ENCODE measurements at places on chromosomes 7 and 10.
A peak's percentile ranks its signal among the peaks of the same experiment; 100 is the strongest.

GRCh38 chr7:112770051-112770450 is 20.1 kb downstream of the TMEM168 start:
- no peak for DNase-seq

GRCh38 chr7:70072220-70072619 is 473.9 kb downstream of the AUTS2 start:
- DNase-seq = no peak

DNA sequence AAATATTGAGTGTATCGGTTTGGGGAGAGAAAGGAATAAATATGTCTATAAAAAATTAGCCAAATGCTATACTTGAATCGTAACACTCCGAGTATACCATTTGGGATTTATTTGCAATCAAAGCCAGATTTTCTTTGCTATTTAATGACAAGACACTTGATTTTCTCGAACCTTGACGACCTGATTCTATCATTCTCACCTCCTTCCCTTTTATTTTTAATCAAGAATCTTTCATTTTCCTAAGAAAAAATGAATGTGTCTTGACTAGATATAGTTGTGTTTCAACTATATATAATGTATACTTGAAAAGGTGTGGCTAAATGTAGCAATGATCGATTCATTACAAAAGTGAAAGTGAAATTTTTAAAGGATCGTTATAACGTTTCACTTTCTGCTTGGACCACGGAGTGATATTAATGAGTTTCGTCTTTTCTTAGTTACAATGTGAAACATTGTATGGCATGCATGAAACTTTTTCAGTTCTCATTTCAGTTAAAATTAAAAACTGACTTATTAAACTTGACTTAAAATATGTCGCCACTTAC is 562 bp downstream of the NUB1 start:
- DNase-seq = no peak

DNA sequence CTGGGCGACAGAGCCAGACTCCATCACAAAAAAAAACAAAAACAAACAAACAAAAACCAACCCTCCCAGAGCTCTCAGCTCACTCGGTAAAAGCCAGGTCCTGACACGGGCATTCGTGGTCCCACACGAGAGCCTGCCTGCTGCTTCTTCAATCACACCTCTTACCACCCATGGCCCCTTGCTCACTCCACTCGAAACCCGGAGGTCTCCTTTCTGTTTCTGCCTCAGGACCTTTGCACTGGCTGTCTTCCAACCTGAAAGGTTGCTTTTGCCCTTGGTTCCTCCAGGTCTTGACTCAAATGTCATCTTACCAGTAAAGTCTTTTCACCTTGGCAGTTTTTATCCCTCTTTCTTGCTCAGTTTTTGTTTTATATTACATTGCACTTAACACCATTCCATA is 169.6 kb downstream of the EVX1 start:
- DNase-seq = no peak

- no peak for DNase-seq
Observed at GRCh38 chr10:68954904-68955303, 1.1 kb upstream of the DDX21 start.

- no peak for DNase-seq
Observed at GRCh38 chr7:10120936-10121335, 852.7 kb upstream of the PHF14 start.

GRCh38 chr7:158583810-158584209 is 3.8 kb downstream of the PTPRN2 start:
- no peak for DNase-seq

GRCh38 chr7:117640465-117640864 is 160.6 kb downstream of the CFTR start:
- no peak for DNase-seq

- DNase-seq = no peak
Observed at GRCh38 chr10:31723106-31723750, 205.4 kb downstream of the ARHGAP12 start.

- no peak for DNase-seq
Observed at GRCh38 chr7:66682350-66683093, 53.8 kb downstream of the KCTD7 start.

DNA sequence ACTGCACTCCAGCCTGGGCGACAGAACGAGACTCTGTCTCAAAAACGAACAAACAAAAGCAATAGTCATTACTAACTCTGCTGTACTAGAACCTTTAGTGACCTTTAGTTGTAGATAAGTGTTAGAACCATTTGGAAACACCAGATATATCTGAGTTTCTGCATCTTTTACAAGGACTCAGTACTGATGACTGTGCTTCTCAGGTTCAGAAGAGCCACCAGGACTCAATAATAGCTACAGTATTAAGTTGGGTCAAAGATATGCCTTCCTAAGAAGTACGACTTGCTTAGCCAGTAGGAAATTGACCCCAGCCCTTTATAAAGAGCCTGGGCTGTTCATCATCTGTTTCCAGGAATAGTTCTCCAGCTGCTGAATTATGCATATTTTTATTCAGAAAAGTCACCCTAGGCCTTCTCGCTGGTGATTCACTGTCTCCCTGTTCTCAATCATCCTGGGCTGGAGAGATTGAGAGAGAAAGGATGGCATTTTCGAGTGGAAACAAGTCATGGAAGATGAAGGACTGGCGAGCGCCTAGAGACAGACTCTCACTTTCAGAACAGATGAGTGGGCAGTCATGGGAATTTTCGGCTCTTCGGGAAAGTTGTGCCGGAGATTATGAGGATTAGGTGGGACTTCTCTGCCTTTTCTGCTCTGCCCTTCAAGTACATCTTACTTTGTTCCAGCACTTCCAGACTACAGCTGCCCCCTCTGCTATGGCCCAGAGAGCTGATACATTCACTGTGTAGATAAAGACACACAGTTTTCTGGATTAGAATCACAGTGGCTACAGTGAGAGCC is 316.1 kb downstream of the CCDC3 start:
- DNase-seq = no peak

DNA sequence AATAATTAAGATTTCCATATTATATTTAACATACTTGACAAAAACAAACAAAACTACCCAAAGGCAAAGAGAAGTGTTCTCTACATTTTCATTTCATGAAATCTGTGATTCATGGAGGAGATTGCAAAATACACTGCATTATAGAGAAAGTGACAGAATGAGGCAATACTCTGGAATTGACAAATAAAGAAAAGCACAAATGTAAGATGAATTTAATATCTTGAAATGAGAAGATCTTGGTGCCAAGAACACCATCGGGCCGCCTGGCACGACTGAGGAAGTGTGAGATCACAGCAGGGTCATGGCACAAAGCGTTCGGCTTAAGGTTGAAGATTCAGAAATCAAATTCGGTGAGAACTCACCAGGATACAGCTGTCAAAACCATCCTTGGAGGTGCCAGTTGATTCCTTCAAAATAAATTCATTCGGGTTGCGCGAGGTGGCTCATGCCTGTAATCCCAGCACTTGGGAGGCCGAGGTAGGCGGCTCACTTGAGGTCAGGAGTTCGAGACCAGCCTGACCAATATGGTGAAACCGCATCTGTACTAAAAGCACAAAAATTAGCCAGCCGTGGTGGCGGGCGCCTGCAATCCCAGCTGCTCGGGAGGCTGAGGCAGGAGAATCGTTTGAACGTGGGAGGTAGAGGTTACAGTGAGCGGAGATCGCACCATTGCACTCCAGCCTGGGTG is 174.0 kb upstream of the PFKP start:
- no peak for DNase-seq

GRCh38 chr10:70571636-70572439 is 30.7 kb downstream of the PRF1 start:
- DNase-seq = no peak

DNA sequence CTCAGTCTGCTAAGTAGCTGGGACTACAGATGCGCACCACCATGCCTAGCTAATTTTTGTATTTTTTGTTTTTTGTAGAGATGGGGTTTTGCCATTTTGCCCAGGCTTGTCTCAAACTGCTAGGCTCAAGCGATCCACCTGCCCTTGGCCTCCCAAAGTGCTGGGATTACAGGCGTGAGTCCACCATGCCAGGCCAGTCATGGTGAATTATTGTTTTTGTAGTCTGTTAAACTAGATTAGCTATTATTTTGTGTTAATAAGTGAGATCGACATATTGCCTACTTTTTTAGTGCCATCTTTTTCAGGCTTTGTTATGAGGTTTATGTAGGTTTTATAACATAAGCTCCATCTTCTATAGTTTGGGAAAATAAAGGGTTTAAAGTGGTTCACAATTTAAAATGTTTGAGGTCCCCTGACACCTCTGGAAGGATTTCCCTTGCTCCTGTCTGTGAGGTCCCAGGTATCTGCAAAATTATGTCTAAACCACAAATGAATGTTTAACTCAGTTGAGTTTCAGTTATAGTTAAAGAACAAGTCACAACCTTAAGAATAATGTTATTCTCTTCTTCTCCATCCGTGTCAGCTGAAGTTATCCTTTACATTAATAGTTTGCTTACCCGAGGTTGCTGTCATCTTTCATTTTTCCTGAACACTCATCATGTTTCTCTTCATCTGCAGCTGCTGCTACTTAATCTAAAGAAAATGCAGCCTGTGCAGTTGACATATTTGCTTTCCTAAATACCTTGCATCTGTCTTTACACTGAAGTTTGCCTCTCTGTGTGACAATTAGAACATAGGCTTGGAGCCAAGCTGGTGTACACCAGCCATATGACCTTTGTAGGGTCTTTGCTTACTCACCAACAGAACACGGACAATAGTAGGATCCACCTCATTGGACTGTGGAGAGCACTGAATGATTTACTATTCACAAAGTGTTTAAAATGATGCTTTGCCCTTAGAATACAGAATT is 8.9 kb upstream of the VSTM4 start:
- no peak for DNase-seq

- DNase-seq = no peak
Observed at GRCh38 chr10:26486304-26486703, 48.2 kb downstream of the APBB1IP start.

DNA sequence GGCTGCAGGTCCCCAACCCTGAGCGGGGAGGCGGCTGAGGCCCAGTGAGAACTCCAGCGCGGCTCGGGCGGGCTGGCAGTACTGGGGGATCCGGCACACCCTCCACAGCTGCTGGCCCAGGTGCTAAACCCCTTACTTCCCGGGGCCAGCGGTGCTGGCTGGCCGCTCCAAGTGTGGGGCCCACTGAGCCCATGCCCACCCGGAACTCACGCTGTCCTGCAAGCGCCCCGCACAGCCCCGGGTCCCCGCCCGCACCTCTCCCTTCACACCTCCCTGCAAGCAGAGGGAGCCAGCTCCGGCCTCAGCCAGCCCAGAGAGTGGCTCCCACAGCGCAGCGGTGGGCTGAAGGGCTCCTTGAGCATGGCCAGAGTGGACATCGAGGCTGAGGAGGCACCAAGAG is 25.0 kb downstream of the RNF133 start:
- DNase-seq = no peak

GRCh38 chr7:295155-296154 is 5.5 kb downstream of the FOXL3 start:
- DNase-seq = no peak

- DNase-seq = no peak
Observed at GRCh38 chr10:65419629-65420028, 1506.2 kb upstream of the LRRTM3 start.

GRCh38 chr10:1022413-1022812 is 3.2 kb downstream of the IDI2 start:
- DNase-seq = no peak

DNA sequence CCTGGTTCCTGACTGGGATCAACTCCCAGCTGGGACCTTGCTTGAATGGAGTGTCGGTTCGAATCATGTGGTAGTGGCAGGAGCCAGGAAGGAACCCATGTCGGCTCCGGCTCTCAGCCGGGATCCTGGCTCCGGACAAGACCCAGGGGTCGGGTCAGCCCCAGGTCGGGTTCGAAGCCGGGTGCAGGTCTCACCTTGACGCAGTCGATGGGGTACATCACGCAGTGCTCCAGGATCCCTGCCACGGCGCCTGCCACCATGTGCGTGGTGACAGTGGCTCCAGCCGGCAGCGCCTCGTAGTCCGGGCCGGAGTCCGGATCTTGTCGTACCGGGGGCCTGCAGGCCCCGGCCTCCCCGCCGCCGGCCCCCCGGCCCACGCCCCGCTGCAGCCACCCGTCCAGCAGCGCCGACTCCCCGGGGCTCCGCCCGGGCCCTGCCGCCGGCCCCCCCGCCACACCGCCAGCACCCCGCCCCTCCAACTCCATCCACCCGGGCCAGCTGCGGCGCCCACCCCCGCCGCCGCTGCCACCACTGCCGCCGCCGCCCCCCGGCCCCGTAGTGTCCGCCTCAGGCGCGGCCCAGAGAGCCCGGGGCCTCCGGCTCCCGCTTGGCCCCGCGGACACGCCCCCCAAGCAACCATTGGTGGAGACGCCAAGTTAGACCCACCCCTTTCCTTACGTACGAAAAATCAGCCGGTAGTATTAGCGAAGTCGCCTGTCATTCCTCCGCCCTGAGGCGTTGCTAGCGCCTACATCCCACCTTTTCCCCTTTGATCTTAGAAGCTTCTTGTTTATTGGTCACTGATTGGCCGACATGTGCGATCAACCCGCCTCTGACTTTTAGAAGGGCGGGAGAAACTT is at the start of gene SLC25A28:
Gene SLC25A28, minus strand, starts transcription at position 589 of the 860 bp plus-strand sequence. Its CDS starts 104 bp downstream, at position 485.
- DNase-seq = peak; percentile 93

DNA sequence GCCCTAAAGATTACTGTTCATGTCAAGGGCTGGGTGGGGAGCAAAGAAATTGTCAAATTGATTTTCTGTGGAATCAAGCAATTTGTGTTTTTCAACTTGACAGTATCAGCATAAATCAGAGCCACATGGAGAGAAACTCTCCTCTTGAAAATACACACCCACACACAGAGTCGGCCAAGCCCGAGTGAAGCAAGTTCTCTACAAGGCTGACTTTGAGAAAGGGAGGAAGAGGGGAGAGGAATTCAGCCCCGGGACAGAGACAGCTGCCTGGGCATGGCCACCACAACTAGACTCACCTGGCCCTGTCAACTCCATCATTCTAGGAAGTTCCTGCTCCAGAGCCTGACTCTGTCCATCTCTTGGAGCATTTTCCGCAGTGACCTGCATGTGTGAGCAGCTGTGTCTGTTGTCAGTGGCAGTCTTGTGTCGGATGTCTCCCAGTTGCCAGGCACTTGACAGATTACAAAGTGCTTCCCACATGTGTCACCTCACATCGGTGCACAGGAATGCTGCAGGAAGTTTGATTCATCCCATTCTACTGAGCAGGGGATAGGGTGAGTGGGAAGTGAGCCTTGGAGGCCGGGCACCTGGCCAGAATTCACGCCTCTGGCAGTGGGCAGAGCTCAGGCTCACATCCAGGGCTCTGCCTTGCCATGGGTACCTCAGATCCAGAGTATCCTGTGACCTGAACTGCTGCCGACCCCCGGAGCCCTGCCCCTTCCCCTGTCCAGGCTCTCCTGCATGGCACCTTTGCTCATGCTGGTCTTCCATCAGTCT is 37.9 kb downstream of the ADAM12 start:
- no peak for DNase-seq

- DNase-seq = no peak
Observed at GRCh38 chr7:43737467-43738127, 8.3 kb upstream of the COA1 start.

GRCh38 chr10:98414932-98415730 is at the start of gene PYROXD2:
PYROXD2 (minus strand) TSS chr10:98415182; CDS start chr10:98415135, 47 bp downstream.
- peak; percentile 12 for DNase-seq

- DNase-seq = no peak
Observed at GRCh38 chr10:77074104-77074624, 563.4 kb downstream of the KCNMA1 start.

GRCh38 chr10:96089116-96089515 is 41.0 kb upstream of the ZNF518A start:
- no peak for DNase-seq

All from stimulated activated CD4-positive, alpha-beta T cell treated with anti-CD3 and anti-CD28 coated beads, Interleukin-4, amount 100 ng/mL, for 48 hours (primary cell).